ENCODE measurements at places on chromosomes 7 and 10. TPM values are rescaled to one million over a fixed set of nuclear protein-coding genes. Genes with fewer than 3 reads are reported as not detected.

Gene TMEM273
- total RNA-seq = 1.2 TPM

Gene PI4K2A
- 37.6 TPM for total RNA-seq

Gene FGFR2
- total RNA-seq = 0.39 TPM

Gene KNDC1
- total RNA-seq = not detected

Gene CAPZA2
- 101 TPM for total RNA-seq

Gene FZD8
- total RNA-seq = 1.7 TPM

Gene ATOH7
- not detected for total RNA-seq

Gene POLR2J2
- 22.9 TPM for total RNA-seq

Gene PTF1A
- total RNA-seq = not detected

Gene TLL2
- not detected for total RNA-seq

Gene WIPF3
- total RNA-seq = not detected

Gene CCDC172
- total RNA-seq = not detected

Gene EPHB6
- 15.3 TPM for total RNA-seq

Gene SOSTDC1
- not detected for total RNA-seq

Gene KCNIP2
- 0.87 TPM for total RNA-seq

Gene YAE1
- total RNA-seq = 5.2 TPM

Gene MEST
- 5.9 TPM for total RNA-seq

Gene SLC13A4
- total RNA-seq = not detected

Gene FFAR4
- total RNA-seq = not detected

Gene SFXN2
- total RNA-seq = 5.3 TPM

Gene CYP3A5
- not detected for total RNA-seq

Gene FRAT1
- total RNA-seq = 39.6 TPM

Gene FAM180A
- not detected for total RNA-seq

Gene ENTPD1
- 0.84 TPM for total RNA-seq

Gene HMX2
- total RNA-seq = not detected

Gene NRCAM
- total RNA-seq = 14.8 TPM

Gene CALN1
- not detected for total RNA-seq

Gene SPDYE8
- total RNA-seq = not detected

Gene CXCL12
- total RNA-seq = not detected

Gene IKZF1
- total RNA-seq = 248 TPM

Gene AKR1C8
- not detected for total RNA-seq

Gene CALCR
- not detected for total RNA-seq

Gene ANKRD61
- not detected for total RNA-seq

Gene TDRD1
- total RNA-seq = not detected

Gene PALD1
- not detected for total RNA-seq

Gene PLCE1
- total RNA-seq = not detected

Gene ACSM6
- not detected for total RNA-seq

Gene SEMA3A
- 1.3 TPM for total RNA-seq

Gene PRKAR2B
- 0.33 TPM for total RNA-seq

Gene CADPS2
- not detected for total RNA-seq

Gene OR2A7
- 2.7 TPM for total RNA-seq

Gene EN2
- not detected for total RNA-seq

Gene TACR2
- total RNA-seq = not detected

Gene TRIM50
- total RNA-seq = not detected
